ENCODE measurements at places on chromosomes 5 and 9.

DNA sequence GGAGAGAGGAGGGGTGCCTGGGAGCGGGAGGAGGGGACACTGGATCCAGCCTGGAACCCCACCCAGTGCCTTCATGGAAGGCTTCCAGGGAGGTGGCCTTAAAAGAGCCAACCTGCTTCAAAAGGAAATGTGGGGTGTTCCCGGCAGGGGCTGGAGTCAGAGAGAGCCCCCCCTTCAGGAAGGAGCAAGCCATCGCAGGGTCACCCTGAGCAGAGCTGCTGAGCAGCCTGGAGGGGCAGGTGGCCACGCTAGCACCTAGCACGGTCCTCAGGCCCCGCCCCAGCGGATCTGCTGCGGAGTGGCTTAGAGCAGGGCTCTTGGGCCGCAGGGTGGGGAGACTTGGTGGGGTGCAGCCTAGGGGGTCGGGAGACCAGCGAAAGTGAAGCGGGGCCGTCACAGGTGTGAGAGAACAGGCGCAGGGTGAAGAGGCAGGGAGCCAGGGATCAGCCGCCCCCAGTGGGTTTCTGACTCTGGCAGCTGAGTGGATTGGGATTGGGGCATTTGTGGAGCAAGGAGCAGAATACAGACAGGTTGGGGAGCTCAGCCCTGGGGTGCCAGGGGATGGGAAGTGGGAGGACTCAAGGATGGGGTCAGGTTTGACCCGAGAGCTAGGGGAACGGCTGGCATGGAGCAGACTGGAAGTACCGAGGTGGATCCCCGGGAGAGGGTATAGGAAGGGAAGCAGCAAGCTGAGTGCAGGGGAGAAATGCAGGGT is 1.5 kb downstream of the LCN2 start:
- DNase-seq: no peak

GRCh38 chr5:151388960-151389359 is 41.6 kb upstream of the SLC36A2 start:
- no peak for DNase-seq

- DNase-seq: peak; percentile 63
Measured at GRCh38 chr9:33446240-33446945, 1.0 kb downstream of the AQP3 start.

- no peak for DNase-seq
Measured at GRCh38 chr5:158514986-158515359, 584.7 kb downstream of the EBF1 start.

DNA sequence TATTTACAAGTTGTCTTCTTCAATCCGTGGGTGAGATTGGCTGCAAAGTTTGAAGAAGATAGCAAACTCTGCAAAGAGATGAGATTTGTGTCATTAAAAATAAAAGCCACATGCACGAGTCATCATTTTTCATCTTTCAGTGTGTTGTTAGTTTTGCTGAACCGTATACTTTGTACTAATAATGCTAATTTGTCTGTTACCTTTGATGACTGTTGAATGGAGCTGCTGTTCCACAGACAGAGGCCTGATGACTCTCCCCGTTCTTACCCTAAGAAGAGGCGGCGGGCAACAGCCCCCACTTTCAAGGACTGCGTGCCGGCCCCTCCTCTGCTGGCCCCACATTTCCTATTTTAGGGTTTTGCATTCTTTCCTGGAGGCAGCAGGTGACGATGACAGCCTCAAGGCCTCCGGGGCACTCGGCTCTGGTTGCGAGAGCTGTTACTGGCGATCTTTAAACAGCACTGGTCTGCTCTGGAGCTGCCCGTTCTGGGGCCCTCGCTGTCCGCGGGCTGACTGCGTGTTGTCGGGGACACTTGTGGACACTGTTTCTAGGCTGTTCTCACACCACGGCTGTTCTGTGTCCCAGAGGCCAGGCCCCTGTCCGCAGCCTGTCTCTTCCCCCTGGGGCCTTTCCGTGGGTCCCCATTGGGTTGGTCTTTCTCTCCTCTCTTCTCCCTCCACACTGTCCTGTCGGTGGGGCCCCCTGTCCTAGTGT is 35.1 kb downstream of the NDUFS6 start:
- DNase-seq: no peak

DNA sequence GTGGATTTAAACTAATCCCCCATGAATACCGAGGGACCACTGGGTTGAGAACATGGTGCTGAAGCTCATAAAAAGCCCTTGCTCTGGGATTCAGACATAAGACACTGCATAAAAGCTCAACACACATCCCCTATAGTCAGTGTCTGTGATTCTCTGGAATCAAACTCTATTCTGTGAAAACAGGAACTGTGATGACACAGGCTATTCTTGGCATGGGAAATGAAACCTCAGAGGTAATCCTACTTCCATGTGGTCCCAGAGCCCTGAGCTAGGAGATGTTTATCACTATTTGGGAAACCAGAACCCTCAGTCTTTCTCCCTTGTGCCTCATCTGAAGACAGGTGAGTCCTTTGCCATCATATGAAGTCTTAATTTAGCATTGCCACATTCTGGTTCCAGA is 135.4 kb upstream of the PRSS3 start:
- no peak for DNase-seq

- no peak for DNase-seq
Measured at GRCh38 chr5:160071516-160071915, 47.7 kb downstream of the PWWP2A start.

- no peak for DNase-seq
Measured at GRCh38 chr9:117232281-117232680, 182.6 kb downstream of the ASTN2 start.

DNA sequence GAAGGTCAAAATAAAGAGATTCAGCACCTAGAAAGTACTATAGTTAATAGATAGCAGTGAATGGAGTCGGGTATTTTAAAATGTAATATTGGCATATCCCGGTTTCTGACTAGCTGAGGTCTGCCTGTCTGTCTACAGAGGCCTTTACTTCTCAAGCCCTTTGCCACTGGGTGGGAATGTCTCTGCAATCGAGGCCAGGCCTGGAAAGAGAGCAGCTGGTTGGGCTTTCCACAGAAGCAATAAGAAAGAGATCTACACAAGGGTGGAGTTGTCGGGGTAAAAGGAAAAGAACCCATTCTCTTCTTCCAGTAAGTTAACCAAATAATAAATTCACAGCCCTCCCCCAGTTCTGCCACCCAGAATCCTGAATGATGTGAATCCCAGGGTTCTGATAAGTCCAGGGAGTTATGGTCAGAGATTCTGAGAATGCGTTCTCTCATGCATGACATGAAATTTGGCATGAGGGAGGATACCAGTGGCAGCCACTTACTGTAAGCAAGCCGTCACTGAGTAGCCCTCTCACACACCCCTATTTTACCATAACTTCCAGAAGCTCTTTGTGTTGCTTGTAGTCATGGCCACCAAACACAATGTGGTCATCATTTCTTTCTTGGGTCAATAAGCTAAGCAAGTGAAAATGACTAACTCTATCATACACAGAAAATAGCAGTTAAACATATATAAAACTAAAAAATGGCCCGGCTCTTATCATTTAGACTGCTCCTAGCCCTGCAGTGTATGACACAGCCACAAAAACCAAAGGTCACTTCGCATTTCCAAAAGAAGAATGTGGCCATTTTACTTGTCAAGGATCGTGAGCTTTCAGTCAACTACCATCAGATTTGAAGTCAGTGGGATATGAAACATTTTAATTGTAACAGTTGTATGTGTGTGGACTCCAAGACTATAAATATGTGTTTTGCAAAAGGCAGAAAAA is 185.0 kb downstream of the GLIS3 start:
- DNase-seq: no peak

GRCh38 chr5:64952951-64953673 is 184.4 kb downstream of the CWC27 start:
- DNase-seq: no peak

DNA sequence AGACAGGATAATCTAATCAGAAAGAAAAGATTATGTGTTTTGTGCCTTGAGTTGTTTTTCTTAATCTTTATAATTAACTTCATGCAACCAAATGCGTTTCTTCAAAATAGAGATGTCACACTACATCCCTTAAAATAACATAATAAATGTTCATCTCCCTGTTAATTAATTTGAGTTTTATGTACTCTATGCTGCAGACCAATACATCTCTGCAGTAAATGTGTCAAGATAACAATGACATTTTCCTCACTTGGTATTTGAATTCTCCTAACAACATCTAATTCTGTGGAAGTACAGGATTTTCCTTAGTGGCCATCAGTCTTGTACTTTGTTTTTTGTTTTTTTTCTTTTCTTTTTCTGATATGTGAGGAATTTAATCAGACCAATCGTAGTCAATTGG is 279.2 kb upstream of the TYRP1 start:
- DNase-seq: no peak

DNA sequence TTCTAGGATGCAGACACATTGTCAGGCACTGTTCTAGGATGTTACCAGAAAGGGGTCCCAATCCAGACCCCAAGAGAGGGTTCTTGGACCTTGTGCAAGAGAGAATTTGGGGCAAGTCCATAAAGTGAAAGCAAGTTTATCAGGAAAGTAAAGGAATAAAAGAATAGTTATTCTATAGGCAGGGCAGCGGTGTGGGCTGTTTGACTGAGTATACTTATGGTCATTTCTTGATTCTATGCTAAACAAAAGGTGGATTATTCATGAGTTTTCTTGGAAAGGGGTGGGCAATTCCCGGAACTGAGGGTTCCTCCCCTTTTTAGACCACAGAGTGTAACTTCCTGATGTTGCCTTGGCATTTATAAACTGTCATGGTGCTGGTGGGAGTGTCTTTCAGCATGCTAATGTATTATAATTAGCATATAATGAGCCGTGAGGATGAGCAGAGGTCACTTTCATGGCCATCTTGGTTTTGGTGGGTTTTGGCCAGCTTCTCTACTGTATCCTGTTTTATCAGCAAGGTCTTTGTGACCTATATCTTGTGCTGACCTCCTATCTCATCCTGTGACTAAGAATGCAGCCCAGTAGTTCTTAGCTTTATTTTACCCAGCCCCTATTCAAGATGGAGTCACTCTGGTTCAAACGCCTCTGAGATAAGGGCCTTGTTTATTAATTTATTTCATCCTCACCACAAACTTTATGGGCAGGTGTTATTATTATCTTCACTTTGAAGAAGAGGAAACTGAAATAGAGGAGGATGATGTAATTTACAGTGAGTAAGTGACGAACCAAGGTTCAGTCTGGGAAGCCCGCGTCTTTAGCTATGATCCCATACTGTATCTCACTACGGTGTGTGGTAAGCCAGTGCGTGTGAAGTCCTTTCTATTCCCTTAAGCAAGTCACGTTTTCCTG is 186.0 kb upstream of the KLF4 start:
- DNase-seq: no peak

- DNase-seq: no peak
Measured at GRCh38 chr9:69044240-69045219, 9.0 kb downstream of the FXN start.

DNA sequence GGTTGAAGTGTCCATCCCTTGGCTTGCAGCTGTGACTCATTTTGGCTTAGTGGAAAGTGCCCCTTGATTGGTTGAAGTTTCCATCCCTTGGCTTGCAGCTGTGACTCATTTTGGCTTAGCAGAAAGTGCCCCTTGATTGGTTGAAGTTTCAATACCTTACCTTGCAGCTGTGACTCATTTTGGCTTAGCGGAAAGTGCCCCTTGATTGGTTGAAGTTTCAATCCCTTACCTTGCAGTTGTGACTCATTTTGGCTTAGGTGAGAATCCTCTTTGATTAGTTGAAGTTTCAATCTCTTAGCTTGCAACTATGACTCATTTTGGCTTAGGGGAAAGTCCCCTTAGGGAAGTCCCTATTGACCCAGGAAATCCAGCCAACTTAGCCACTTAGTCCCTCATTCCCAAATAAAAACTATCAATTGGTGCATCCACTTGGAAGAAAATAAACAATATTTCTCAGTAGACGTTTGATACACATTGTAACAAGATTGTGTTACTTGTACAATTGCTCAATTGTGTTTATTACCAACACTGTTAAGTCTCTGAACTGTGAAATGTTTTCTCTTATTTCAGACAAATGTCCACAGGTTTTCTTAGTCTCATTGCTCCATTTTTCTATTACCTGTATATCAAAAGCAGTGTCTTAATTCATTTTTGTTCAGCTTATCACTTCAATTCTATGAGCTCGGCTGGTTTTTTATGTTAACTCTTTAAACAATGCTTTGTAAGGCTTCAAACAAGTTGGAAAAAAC is 2308.8 kb upstream of the ACO1 start:
- DNase-seq: no peak

GRCh38 chr9:4220346-4220745 is 79.5 kb downstream of the GLIS3 start:
- DNase-seq: no peak

GRCh38 chr9:89926167-89926566 is 321.4 kb downstream of the GADD45G start:
- no peak for DNase-seq

DNA sequence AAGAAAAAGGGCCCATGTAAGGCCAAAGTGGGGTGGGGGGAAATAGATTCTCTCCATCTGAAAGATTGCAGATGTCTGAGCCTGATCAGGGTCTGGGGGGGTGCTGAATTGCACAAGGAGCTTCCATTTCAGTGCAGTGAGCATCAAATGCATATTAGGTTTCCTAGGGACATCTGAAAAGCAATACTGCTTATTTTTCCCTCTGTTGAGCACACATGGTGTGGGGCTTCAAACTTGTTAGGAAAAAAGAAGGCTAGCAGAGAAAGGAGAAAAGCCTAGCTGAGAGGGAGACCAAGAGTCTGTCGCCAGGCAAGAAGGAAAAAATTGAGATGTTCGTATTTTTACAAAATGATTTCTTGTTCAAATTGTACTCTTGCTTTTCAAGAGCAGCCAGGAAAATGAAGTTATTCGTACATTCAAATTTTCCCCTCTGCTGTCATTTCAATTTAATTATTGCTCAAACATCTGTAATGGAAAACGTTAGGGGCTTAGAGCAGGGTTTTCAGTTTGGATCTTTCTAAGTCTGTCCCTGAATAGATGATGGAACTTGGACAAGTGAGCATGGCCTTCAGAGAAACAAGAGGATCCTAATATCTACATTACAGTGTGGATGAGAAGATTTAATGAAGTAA is 191.9 kb upstream of the GAS1 start:
- DNase-seq: no peak

GRCh38 chr9:6937209-6937608 is 179.4 kb downstream of the KDM4C start:
- no peak for DNase-seq

DNA sequence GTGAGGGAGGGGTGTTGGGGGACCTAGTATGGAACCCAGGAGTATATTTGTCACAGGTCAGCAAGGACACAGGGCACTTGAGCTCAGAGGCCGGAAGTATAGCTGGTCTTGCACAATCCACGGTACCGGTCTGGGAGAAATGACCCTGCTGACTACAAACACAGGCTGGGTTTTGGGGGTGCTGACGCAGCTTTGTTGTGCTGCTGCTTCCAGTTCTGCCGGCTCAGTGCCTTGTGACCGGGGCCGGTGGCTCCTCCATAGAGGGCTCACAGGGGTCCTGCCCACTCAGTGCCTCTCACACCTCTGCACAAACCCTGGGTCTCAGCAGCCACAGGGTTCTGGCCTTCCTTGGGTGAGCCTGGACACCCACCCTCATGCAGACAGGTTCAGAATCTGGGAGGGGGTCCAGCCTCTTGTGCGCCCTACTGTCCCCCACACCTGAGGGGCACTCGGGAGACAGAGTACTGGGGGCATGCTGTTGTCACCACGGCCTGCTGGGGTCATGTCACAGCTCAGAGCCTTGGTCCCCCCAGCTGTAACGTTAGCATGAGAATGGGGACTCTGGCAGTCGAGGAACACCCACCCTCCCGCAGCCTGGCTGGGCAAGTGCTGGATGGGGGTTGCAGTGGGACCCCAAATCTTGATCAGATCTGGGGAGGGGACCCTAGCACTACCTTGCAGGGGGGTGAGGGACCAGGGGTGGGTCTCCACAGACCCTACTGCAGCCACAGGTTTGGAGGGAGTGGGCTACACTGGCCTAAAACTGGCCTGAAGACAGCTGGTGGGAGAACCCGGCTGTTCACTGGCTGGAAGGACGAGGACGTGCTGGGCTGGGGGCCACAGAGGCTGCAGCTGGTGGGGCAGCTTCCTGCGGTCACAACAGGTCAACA is 17.7 kb downstream of the NINJ1 start:
- peak; percentile 21 for DNase-seq

- no peak for DNase-seq
Measured at GRCh38 chr9:127586096-127586495, 26.0 kb upstream of the STXBP1 start.
